Activated CD4-positive, alpha-beta T cell treated with anti-CD3 and anti-CD28 coated beads, Interleukin-2, amount 50 U/mL, for 1 hour (primary cell): ENCODE measurements at places on chromosomes 11 and 22.
A peak's percentile ranks its signal among the peaks of the same experiment; 100 is the strongest.

- DNase-seq: no peak
These were observed 75.2 kb upstream of the TP53I11 start for GRCh38 chr11:45025716-45026492.

GRCh38 chr11:121099364-121099763 lies 1.7 kb upstream of the TECTA start:
- no peak for DNase-seq

GRCh38 chr11:68497761-68498160 lies 37.2 kb downstream of the PPP6R3 start:
- no peak for DNase-seq

GRCh38 chr11:94856443-94856842 lies 88.3 kb downstream of the AMOTL1 start:
- no peak for DNase-seq

DNA sequence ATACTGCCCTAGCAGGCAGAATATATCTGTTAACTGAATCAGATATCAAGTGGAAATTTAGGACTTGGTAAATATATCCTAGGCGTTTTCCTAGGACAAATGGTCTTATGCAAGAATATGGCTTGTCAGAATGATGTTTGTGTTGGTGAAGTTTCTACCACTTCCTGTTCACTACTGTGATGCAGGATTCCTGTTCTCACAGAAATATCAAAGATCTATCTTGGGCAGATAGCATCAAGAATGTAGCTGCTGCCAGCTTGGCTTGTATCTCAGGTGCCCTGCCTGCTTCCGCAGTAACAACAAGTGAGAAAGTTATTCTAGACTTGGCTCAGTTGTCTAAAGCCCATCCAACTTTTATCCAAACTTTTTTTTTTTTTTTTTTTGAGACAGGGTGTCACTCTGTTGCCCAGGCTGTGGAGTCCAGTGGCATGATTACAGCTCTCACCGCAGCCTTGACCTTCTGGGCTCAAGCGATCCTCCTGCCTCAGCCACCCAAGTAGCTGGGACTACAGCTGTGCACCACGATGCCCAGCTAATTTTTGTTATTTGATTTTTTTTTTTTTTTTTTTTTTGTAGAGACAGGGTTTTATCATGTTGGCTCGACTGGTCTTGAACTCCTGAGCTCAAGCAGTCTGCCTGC lies 61.3 kb downstream of the PPME1 start:
- no peak for DNase-seq

GRCh38 chr11:10639350-10639749 lies 54.2 kb downstream of the IRAG1 start:
- no peak for DNase-seq

- DNase-seq: no peak
These were observed 42.8 kb downstream of the PACS1 start for GRCh38 chr11:66112601-66113499.

DNA sequence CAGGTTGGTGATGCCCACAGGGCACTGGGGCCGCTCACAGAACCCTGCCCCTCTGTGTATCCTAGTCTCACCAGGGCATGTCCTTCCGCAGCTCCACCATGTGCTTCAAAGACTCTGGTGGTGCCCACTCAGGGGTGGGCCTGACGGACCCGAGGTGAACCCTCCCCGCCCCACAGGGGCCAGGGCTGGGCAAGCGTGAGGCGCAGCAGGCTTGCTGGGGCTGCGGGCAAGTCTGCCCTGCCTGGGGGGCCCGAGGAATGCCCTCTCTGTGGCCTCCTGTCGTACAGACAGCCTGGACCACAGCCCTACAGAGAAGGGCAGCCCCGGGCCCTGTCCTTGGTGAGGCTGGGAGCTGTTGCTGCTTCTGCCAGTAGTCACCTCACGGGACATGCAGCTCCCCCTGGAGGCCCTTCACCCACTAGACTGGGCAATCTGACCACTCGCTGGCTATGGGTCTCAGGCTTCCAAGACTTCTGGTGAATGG lies 40.2 kb downstream of the TBX1 start:
- DNase-seq: no peak

DNA sequence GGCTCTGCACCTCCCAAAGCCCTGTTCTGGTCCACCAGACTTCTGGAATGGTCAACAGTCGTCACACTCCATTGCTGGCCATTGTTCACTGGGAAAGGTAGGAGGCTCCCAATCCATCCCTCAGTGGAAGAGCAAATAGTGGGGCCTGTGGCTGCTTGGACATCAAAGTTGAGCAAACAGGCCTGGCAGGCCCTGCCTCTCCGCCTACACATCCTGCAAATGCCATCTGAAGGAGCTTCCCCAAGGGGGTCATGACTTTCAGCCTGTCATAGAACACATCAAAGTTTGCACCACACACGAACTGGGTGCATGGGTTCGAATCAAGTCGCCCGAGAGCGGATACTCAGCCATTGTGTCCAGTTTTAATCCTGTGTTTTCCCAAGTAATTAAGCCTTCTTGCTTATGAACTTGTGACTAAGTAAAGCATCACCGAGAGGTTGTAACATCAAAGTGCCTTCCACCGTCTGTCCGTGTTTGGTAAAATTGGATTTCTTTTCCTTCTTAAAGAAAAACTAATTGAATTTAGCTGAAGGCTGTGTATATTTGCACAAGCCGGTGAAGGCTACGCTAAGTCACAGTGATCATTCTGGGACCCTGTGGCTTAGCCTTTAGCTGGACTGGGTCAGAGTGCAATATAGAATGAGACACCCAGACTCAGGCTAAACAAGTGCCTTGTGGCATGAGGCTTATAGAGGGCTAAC lies 36.1 kb downstream of the CLPB start:
- no peak for DNase-seq

- DNase-seq: no peak
These were observed 1.3 kb downstream of the STX3 start for GRCh38 chr11:59756558-59756840.

GRCh38 chr22:27952779-27953178 lies 33.7 kb upstream of the PITPNB start:
- DNase-seq: no peak

DNA sequence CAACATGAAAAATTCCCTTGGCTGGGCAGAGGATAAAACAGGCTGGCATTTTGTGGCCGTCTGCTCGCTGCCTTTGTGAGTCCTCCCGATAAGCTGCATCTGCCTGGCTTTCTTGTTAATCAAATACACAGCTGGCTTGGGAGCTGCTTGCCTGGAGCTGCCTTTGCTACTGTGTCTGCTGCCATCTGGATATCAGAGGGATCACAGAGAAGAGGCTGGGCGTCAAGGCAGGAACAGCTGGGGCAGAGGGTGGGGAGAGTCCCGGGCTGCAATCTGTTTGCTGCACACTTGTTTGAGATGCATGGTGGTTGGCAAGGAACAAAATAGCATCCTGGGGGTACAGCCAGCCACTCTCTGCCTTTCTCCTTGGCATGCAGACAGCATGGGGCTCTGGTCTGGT lies 36.0 kb downstream of the COMMD9 start:
- DNase-seq: no peak

- peak; percentile 59 for DNase-seq
These were observed 55.0 kb downstream of the MYH9 start for GRCh38 chr22:36332623-36333332.

DNA sequence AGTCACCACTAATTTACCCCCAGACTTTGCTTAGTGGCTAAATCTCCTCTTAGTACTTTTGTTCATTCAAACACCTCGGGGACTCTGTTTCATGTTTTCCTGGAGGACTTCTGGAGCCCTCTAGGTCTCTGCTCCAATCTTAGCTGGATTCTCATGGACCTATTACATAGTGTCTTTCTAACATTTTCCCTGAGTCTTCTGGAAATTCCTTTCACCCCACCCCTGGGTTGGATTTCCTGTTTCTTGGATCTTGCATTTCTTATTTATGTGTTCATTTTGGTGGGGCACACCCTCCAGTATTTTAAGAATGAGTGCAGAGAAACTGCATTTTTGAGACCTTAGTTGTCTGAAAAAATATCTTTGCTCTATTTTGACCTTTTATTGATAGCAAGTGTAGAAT lies 220.1 kb downstream of the BLID start:
- no peak for DNase-seq

- no peak for DNase-seq
These were observed 301.7 kb downstream of the SBF2 start for GRCh38 chr11:9992306-9992705.

DNA sequence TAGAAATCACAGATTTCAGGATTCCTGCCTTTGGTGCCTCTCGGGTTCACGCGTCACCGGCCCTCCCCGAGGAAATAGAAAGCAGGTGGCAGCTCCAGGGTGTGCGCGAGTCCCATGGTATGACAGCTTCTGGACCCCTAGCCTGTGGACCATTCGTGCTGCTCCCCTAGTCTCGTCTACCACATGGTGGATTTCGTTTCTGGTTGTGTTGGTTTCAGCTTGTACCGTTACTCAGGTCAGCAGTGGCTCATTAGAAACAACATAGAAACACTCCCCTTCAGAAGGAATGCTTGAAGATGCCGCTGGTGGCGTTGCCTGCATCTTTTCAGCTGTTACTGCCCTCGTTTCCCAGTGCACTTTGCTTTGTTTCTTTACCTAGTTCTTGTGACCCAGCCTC lies 700 bp downstream of the TTC17 start:
- DNase-seq: no peak

GRCh38 chr11:40877981-40878380 lies 581.5 kb downstream of the LRRC4C start:
- no peak for DNase-seq

- DNase-seq: no peak
These were observed 22.2 kb downstream of the NUP50 start for GRCh38 chr22:45185718-45186514.

GRCh38 chr22:30541961-30542810 lies 4.4 kb downstream of the SEC14L6 start:
- DNase-seq: no peak

GRCh38 chr11:1274501-1274900 lies 34.9 kb downstream of the TOLLIP start:
- DNase-seq: no peak

DNA sequence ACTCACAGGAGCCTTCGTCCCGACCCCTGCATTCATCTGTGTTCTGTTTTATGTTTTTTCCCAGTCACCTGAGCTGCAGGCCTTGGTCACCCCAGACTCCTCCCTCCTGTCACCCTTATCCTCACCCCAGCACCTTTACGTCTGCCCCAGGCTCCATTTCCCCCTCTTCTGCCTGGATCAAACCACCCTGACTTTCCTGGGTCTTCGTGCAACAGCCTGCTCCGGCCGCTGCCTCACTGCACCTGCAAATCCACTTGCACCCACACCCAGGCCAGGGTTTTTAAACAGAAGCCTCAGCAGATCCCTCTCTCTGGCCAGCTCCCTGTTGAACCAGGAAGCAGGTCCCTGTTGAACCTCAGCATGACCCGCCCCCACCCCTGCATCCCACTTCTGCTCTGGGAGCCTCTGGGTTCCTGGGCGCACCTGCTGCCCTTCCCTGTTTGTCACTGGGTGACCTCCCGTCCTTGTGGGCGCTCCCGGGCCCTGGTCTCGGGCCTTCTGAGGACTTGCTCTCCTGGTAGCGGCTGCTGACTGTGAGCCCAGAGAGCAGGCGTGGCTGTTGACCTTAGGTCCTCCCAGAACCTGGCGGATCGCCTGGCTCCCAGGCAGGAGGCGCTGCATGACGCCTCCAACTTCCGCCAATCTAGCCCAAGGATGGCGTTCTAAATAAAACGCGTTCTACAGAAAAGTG lies 12.8 kb downstream of the MAPK8IP2 start:
- DNase-seq: no peak

- DNase-seq: peak; percentile 7
These were observed 332 bp downstream of the TEAD1 start for GRCh38 chr11:12674571-12674935.

GRCh38 chr11:47157805-47158204 lies 18.9 kb downstream of the ARFGAP2 start:
- no peak for DNase-seq

DNA sequence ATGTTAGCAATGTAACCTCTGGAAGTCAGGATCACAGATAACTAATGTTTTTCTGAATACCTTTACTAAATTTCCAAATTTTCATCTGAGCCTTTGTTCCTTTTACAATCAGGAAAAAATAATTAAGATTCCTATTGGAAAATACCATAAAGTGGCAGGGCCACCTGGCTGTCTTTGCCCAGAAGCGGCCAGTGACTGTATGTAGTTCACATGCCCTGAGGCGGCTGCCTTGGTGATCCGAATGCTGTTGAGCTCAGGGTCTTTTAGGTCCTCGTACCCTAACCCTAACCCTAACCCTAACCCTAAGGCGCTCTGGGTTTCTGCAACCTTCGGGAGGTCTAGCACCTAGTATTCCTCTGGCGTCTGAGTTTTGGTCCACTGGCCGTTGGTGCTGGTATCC lies 8.5 kb upstream of the ARFGAP3 start:
- no peak for DNase-seq

- DNase-seq: no peak
These were observed 75.5 kb downstream of the EFCAB6 start for GRCh38 chr22:43736651-43737050.

- no peak for DNase-seq
These were observed 11.2 kb downstream of the MAJIN start for GRCh38 chr11:64960719-64961118.

DNA sequence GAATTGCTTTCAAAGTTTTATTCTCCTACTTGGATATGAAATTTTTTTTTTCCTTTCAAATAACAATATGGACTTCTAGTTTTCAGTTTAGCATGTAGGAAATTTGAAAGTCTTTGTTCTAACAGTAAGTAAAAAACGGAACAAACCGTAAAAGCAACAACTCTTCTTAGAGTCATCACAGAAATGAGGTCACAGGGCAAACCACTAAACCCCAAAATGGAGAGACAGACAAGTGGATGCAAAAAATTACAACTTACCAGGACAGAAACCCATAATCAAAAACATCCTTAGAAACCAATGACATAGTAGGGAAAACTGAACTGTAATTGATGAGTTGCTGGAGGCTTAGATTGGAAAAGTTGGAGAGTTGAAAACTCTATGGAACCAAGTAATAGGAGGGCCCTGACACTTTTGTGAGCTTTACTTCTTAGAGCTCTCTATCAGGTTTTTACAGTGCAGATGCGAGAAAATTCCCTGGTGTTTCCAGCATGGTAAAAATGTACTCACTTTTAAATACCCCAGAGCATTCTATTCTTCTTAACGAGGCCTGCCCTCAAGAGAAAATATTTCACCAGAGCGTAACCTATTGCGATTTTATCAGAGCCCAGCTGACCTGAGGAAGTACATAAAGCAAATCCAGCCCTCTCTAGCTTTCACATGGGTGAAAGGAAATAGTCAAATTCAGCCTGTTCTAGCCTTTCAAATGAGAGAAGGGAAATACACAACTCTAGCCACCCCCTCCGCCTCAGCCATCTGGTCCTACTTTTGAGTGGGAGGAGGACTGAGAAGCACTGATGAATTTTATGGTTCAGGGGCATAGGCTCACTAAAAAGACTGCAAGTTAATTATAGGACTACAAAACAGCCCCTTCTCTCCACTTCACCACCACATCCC lies 39.1 kb downstream of the CASP12 start:
- DNase-seq: no peak

- DNase-seq: no peak
These were observed 30.4 kb upstream of the CRTAM start for GRCh38 chr11:122807731-122808477.

GRCh38 chr11:46896719-46897406 lies 21.5 kb downstream of the LRP4 start:
- no peak for DNase-seq
